ENCODE measurements at places on chromosomes 7 and 10.

DNA sequence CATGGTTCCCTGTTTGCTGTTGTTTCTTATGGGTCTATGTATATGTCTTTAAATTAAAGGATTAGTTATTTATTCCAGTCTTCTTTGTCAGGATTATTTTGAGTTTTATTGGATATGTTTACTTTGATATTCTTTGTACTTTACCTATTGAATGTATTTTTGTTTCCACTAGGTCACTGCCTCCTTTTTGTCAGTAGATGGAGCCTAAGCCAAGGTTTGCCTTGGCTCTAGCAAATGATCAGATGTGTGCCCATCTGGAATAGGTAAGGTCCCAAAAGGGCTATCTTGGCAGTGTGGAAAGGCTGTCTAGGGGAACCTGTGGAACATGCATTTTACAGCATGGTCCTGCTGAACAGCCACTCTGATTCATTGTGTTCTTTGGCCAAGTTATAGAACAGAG, 337.3 kb upstream of the GHITM start:
- no peak for DNase-seq

DNA sequence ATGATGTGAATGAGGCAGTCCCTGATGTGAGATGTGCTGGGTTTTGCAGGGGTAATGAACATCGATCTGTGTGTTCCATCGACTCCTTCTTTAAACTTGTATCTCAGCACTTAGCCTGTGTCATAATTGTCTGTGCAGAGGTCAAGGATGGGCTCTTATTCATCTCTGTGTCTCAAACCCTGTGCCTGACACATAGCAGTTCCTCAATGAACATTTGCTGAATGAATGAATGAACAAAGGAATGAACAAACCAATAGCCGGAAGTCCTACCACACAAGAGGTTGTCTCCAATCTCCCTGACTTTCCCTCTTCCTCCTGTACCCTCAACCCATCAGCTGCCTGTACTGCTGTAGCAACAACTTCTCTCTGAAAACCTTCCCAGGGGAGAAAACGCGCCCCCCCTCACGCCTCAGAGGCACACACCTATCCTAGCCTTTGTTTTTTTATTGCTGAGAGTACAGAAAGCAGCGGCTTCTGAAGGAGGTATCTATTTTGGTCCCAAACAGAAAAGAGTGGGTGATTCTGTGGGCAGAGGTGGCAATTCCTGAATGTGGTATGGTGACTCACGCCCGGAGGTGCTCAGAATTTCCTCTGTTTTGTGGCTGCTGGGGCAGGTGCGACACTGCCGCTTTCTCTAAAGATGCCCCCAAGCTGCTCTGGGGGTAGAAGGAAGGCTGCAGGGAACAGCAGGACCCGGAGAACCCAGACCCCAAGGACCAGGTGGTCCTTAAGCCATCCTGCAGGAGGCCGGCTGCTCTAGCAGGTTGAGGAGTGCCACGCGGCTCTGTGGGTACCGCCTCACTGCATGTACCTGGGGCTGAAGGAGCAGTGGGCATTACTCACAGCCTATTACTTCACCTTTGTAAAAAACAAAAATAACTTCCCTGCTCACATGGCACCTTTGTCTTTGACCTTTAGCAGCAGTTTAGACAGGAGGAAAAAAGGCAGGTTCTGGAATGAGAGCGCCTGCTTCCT, 9.6 kb downstream of the IL2RA start:
- DNase-seq: peak; percentile 16

DNA sequence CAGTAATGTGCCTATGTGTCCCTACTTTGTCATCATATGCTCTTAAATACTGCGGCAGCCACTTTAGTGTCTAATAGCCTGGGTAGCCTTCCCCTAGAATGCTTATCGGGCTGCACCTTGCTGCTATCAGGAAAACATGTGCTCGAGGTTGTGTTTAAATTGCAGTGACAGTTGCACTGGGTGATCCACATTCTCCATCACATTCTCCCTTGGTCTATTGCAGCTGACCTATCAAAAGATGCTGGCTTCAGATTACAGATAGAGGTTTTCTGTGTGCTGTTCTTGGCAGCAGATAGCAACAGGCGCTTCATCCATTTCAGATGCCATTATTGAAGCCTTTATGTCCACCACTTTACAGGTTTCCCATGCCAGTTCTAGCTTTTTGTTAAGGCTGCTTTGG, 130.1 kb upstream of the MDFIC start:
- peak; percentile 11 for DNase-seq

DNA sequence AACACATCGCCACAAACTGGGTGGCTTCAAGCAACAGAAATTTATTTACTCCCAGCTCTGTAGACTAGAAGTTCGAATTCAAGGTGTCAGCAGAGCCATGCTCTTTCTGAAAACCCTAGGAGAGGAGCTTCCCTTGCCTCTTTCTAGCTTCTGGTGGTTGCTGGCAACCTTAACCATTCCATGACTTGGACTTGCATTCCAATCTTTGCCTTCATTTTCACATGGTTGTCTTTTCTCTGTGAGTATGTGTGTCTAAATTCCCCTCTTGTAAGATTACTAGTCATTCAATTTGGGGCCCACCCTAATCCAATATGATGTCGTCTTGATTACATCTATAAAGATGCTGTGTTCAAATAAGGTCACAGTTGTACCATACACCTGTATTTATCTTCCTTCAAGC, 65.9 kb upstream of the PRKG1 start:
- no peak for DNase-seq

DNA sequence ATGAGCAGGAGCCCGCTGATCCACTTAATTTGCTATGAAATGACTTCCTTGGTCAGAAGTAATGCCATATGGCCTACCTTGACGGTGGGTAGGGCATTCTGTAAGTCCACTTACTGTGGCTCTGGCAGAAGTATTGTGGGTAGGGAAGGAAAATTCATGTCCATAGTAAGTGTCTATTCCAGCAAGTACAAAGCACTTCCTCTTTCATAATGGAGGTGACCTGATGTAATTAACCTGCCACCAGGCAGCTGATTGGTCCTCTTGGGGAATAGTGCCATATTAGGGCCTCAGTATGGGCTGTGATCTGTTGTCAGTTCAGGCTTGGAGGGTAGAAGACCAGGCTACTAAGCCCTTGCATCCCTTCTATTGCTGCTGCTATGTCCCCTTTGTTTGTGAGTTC, 103.9 kb downstream of the SLC37A3 start:
- peak; percentile 20 for DNase-seq

- no peak for DNase-seq
Observed at GRCh38 chr10:78594559-78595268, 474.1 kb upstream of the ZMIZ1 start.

GRCh38 chr10:132753596-132753995, 32.4 kb downstream of the NKX6-2 start:
- no peak for DNase-seq

DNA sequence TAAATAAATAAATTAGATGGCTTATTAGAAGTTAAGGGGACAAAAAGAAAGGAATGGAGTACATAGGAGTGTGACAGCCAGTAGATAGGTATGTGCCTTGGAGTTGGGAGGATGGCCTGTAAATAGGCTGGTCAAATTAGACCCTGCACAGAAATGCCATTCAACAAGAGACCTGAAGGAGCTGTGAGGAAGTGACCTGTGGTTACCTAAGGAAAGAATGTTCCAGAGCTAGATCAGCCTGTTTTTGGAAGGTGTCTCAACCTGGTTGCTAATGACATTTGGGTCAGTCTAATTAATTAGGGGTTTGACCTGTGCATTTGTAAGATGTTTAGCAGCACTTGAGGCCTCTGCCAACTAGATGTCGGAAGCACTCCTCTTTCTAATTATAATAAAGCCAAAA, 315.3 kb upstream of the PLXDC2 start:
- no peak for DNase-seq

DNA sequence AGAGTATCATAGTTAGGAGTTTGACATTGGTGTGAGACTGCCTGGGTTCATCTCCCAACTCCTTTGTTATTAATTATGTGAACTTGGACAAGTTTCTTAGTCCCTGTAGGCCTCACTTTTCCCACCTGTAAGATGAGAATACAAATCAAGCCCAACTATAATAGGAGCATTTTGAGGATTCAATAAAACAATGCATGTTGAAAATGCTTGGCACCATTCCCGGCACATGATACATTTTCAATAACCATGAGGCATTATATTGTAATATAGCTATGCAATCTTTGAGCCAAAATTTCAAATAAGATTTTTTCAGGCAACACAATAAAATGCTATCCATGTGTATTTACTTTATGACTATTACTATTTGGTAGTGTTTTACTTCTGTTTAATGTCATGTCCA, 229.0 kb upstream of the SP4 start:
- no peak for DNase-seq

- DNase-seq: no peak
Observed at GRCh38 chr7:81110673-81111072, 191.8 kb upstream of the SEMA3C start.

- peak; percentile 70 for DNase-seq
Observed at GRCh38 chr10:96415891-96416554, 57.2 kb upstream of the OPALIN start.
